HFF-Myc (cell line): ENCODE measurements at places on chromosomes 1 and 21.

GRCh38 chr1:63793741-63794240 lies 20.0 kb downstream of the ROR1 start:
- no peak for DNase-seq

DNA sequence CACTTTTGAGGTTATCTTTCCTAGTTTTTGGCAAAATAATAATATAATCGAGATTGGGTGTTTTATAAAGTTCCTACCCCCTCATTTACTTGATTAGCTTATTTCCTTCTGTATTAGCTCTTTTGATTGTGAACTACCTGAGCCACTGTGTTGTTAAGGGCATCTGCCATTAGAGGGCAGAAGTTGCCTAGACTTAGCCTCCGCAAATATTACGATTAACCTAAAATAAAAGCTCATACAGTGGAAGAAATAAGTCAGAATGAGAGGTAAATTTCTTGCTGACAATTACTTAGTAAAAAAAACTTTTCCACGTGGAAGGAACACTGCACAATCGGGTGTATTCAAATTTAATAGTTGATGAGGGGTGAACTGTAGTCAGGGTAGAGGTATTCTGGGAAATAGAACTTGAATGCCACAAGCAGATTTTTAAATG lies 2.3 kb downstream of the H3-3A start:
- DNase-seq = no peak

DNA sequence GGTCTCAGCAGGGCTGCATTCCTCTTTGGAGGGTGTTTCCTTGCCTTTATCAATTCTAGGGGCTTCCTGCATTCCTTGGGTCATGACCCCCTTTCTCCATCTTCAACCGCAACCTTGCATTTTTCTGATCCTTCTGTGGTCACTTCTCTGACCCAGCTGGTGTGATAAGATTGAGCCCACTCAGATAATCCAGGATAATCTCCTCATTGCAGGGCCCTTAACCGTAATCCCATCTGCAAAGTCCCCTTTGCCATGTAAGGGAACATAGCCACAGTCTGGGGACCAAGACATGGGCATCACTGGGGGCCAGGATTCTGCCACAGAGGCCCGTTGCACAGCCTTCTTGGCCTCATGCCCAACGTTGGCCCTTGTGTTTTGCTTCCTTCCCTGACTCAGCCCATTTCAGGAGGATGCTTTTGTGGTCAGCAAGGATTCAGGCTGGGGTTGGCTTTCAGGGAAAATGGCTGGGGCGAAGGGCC lies 35.0 kb upstream of the IL19 start:
- DNase-seq = no peak

- no peak for DNase-seq
These were observed 27.0 kb upstream of the ABCG1 start for GRCh38 chr21:42191696-42192595.

- DNase-seq = no peak
These were observed 11.1 kb downstream of the POFUT2 start for GRCh38 chr21:45276596-45276995.

DNA sequence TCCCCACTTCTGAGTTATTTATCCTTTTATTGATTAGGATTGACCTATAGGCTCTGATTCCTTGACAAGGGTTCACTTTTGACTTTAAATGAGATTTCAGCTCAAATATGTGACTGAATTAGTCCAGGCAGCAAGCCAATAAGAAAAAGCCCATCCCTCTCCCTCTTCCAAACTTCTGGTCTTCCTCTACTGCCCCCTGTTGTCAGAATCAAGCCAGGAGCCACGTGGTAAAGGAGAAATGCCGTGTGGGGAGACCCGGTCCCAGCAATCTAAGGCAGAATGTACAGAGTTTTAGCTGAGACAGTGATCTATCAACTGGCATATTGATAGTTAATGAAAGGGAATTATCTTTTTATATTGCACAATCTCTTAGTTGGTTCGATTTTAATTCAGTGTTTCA lies 5.2 kb downstream of the ADAMTS5 start:
- DNase-seq = no peak

GRCh38 chr1:32724678-32725614 lies 22.4 kb upstream of the SYNC start:
- peak; percentile 92 for DNase-seq

GRCh38 chr1:2275796-2276536 lies 47.8 kb downstream of the SKI start:
- no peak for DNase-seq

DNA sequence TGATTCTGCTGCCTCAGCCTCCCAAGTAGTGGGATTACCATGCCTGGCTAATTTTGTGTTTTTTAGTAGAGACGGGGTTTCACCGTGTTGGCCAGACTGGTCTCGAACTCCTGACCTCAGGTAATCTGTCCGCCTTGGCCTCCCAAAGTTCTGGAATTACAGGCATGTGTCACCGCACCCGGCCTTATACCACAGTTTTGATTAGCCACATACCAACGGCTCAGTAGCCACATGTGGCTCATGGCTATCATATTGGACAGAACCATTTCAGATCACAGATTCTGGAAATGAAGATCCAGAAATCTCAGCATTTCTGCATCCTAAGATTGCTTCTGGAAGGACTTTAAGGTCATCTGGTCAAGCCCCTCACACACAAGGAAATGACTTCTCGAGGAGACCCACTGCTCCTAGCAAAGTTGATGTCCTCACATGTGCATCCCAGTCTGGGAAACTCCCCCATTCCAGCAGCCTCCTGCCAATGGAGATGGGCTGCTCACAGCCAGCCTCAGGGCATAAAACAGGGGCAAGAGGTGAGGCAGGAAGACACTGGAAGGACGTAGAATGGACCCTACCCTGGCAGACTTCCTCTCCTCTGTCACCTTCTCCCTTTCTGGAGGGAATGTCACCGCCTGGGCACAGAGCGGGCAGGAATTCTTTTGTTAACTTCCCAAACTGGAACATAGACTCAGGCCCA lies 17.5 kb upstream of the CITED4 start:
- no peak for DNase-seq
